ENCODE measurements at places on chromosomes 5 and 9.

- no peak for DNase-seq
These were observed 25.6 kb downstream of the POU5F2 start for GRCh38 chr5:93715761-93716160.

DNA sequence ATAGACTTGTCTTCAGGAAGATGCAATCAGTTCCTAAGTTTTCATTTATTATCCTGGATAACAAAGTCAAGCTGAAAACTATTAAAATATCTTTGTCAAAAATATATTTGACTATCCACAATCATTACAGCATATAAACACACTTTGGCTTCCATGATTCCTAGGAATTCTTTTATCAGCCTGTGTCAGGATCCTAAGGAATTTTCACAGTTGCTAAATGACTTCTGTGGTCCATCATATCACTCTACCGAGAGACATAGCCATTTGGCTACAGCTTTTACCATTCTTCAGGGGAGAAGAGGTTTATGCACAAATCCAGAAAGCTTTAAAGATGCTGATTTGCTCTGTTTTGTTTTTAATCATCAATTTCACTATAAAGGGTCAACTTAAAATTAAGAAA, 128.3 kb downstream of the MLLT3 start:
- DNase-seq: no peak

DNA sequence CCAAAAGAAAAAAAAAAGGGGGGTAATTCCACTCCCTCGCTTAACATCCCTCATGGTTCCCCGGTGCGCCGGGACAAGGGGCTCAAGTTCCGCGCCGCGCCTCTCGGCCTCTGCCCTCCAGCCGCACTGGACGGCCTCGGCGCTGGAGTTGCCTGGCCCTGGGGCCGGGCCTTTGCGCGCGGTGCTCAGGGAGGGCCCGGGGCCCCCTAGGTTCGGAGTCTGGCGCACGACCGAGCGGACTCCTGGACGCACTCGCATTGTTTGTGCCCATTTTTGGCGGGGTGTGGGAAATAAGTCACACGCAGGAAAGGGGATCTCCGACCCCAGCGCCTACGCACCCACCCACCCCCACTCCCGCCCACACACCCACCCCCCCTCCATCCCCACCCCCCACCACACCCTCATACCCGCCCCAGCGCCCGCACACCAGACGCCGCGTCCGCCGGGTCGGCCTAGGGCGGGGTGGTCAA, 381 bp downstream of the MED22 start:
- no peak for DNase-seq

- no peak for DNase-seq
These were observed 263.6 kb downstream of the FANCC start for GRCh38 chr9:95053611-95054570.

GRCh38 chr9:76215066-76215465, 179.2 kb downstream of the RFK start:
- DNase-seq: no peak

DNA sequence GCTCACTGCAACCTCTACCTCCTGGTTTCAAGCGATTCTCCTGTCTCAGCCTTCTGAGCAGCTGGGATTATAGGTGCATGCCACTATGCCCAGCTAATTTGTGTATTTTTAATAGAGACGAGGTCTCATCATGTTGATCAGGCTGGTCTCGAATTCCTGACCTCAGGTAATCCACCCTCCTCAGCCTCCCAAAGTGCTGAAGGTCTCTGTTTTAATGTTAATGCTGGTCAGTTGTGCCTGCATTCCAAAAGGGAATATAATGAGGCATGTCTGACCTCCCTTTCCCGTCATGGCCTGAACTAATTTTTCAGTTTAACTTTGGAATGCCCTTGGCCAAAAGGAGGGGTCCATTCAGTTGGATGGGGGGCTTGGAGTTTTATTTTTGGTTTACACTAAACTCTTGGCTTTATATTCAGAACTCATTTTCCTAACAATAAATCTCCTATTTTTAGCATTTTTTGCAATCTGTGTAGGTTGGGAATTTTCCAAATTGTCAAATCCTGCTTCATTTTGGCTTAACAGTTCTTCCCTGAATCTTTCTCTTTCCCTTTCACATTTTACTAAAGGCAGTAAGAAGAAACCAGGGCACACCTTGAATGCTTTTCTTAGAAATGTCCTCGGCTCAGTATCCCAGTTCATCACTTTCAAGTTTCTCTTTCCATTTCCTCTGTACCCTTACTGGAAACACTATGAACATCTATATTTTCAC, 1175.5 kb downstream of the MAT2B start:
- no peak for DNase-seq

DNA sequence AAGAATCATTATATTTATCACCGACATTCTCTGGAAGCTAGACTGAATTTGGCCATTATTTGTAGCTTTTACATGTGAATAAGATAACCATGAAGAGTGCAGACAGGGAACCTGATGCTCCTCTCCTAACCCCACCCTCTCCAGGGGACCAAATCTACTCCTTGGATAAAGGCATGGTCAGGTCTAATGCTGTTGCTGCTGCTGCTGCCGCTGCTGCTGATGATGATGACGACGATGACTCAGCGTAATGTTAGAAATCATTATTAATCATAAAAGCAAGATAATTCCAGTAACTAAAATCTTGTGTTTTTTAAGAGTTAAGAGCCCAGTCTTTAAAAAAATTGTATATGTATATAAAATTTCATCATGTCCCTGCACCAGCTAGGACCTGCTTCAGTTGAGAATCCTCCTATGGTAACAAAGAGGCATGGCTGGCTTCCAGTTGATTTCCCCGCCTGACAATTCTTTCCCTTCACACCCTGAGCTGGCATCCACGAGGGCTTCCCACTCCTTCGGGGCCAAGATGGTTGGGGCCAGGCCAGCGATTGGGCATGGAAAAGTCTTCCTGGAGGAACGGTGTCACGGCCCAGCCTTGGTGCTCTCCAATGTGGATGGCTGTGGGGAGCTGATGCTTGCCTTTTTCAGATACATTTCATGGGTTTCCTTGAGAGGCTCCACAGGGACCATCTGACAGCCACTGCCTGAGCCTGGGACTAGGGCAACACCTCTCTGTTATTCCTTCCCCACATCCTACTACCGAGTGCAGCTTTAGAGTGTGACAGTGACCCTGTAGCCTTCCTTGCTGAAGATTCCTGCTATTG, 400.0 kb downstream of the CTNND2 start:
- no peak for DNase-seq

DNA sequence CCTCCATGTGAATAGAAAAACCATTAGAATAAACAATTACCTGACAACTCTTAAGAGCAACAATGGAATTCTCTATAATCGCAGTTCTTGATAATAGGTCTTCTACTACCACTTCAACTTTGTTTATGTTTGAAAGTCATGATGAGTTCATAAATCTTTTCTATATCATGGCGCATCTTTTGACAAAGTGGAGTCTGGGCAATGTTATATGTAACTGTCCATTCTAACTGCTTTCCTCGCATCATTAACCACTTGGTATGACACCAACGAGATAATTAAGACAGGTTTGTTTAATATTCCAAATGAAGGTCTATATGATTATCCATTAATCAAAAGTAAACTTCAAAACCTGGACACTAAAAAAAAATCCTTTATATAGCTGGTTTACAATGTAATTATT, 272.0 kb downstream of the DENND1A start:
- no peak for DNase-seq

DNA sequence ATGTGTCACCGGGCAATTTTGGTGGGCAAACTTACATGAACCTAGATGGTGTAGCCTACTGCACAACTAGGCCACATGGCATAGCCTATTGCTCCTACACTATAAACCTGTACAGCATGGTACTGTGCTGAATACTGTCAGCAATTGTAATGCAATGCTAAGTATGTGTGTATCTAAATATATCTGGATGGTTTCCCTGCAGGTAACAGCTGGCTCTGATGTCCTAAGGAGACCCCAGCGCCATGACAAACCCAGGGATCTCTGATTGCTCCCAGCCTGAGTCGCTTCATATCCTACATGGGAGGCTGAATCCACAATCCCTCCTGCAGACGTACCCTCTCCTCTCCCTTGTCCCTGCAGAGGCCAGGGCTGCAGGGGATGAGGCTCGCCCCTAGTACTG, 26.6 kb upstream of the TTLL11 start:
- no peak for DNase-seq

GRCh38 chr5:123265551-123265950, 157.7 kb downstream of the CEP120 start:
- DNase-seq: no peak

GRCh38 chr5:160384681-160385080, 14.3 kb upstream of the C1QTNF2 start:
- no peak for DNase-seq

GRCh38 chr5:180069589-180070247, 1.8 kb downstream of the RNF130 start:
- peak; percentile 23 for DNase-seq

- no peak for DNase-seq
These were observed 167.2 kb upstream of the CTNND2 start for GRCh38 chr5:12071455-12071854.

DNA sequence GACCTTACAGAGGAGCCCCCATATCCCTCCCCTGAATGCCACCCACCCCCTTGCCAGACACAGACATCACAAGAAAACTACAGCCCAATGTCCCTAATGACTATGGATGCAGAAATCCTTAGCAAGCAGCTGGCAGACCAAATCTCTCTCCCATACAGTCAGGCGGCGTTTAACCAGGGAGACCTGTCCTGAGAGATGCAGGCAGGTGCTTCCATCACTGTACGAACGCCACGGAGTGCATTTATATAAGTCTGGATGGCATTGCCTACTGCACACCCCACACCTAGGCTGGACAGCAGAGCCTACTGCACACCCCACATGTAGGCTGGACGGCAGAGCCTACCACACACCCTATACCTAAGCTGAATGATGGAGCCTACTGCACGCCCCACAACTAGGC, 34.4 kb upstream of the SARDH start:
- no peak for DNase-seq

DNA sequence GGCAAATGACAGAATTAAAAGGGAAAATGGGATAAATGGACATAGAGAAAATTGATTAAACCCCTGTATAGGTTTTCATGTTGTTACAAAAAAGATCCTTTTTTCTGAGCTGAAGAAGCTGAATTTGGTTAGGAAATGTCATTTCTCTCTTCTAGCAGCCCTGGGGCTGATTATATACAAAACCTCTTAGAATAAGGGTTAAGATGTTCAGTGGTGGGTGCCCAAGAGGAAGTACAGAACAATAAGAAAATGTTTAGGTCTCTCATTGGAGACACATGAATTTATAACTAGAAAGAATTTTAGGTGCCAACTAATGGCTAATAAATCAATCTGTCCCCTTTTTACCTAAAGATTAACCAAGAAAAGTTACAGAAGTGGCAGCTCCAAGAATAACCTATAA, 14.2 kb downstream of the ABHD17B start:
- DNase-seq: no peak

- DNase-seq: peak; percentile 40
These were observed 123.7 kb downstream of the C9orf50 start for GRCh38 chr9:129497005-129497812.

- peak; percentile 33 for DNase-seq
These were observed 45.2 kb downstream of the HSD17B3 start for GRCh38 chr9:96256800-96257199.

- DNase-seq: no peak
These were observed 372.3 kb downstream of the DNAH5 start for GRCh38 chr5:13572163-13572562.

DNA sequence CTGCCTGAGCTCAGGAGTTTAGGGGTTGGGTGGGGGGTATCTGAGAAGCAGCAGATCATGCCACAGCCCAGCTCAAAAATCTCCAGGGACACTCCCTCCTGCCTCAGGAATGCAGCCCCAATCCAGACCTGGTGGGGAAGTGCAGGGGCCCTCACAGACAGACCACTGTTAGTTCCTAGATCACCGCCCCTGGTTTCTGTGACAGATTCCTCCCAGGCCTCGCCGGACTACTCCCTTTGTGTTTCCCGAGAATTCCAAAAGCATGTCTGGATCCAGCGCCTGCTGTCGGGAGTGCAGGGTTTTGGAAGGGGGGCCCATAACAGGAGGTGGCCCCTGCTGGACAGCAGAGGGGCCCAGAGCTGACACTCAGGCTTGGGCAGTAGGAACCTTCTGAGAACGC, 74.5 kb downstream of the CTSL start:
- DNase-seq: no peak

DNA sequence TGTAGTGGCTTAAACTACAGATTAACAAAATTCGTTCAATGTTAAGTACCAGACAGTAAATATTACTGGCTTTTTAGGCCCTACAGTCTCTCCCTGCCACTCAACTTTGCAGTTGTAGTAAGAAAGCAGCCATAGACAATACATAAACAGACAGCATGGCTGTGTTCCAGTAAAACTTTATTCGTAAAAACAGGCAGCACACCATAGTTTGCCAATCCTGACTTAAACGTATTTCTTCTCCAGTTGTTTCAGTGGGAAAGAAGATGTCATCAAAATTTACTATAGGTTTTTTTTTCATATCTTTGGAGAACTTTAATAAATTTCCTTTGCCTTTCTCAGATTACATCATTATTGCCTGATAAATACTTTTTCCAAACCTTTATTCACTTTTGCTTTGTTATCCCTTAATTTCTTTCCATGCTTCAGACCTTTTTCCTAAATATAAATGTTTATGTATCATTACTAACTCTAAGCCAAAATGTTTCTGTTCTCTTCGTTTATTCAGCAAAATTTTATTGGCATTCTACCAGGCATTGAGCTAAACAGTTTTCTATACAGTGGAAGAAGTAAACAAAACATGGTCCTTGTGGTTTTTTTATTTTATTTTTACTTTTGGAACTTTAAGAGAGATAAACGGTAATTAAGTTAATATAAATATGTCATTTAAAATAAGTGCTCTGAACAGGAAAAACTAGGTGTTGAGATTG, 64.5 kb downstream of the SLF1 start:
- DNase-seq: no peak

GRCh38 chr5:169171515-169171914, 129.4 kb downstream of the SLIT3 start:
- DNase-seq: no peak

- DNase-seq: no peak
These were observed 172.9 kb downstream of the ZDHHC21 start for GRCh38 chr9:14520341-14520740.

- DNase-seq: no peak
These were observed 116.2 kb downstream of the PRELID2 start for GRCh38 chr5:145718956-145719355.

- no peak for DNase-seq
These were observed 19.0 kb downstream of the OLFML2A start for GRCh38 chr9:124795881-124796431.

GRCh38 chr5:160262151-160263074, 33.1 kb downstream of the FABP6 start:
- peak; percentile 87 for DNase-seq
